Naive thymus-derived CD8-positive, alpha-beta T cell (primary cell): ENCODE measurements at places on chromosomes 7 and 10.

GRCh38 chr7:121195874-121196273 is 132.9 kb upstream of the WNT16 start:
- no peak for DNase-seq

GRCh38 chr7:86978808-86979506 is 80.5 kb downstream of the ELAPOR2 start:
- DNase-seq: no peak

GRCh38 chr10:132776821-132777220 is 9.1 kb downstream of the NKX6-2 start:
- DNase-seq: no peak

- DNase-seq: no peak
Observed at GRCh38 chr7:38736138-38736537, 105.0 kb upstream of the AMPH start.

- DNase-seq: no peak
Observed at GRCh38 chr7:129480674-129481363, 21.5 kb upstream of the SMKR1 start.

DNA sequence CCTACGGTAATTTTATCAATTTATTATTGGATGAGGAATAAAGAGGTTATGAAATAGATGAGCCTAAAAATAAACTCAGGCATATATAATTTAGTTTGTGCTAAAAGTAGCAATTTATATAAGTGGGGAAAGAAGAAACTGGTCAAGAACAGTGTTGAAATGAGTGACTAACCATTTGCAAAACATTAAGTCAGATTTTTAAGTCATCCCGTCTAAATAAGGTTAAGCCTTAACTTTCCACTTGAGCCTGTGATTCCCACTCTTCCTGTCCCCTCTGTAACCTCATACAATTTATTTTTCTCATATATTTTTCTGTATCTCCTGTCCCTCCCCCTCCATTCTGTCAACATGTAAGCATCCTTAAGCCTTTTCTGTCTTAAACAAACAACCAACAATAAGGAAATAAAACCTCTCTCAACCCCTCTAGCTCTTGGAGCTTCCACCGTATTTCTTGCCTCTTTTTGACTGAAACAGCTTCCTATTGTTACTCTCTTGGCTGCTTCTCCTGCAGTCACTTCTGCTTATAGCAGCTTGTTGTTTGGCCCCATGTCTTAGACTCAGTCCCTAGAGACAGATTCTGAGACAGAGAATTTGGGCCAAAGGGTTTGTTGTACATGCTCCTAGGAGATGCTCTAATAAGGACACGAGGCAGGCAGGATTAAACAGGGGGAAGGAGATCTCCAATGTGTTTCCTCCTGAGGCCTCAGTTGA is 109.7 kb downstream of the GNAI1 start:
- no peak for DNase-seq

DNA sequence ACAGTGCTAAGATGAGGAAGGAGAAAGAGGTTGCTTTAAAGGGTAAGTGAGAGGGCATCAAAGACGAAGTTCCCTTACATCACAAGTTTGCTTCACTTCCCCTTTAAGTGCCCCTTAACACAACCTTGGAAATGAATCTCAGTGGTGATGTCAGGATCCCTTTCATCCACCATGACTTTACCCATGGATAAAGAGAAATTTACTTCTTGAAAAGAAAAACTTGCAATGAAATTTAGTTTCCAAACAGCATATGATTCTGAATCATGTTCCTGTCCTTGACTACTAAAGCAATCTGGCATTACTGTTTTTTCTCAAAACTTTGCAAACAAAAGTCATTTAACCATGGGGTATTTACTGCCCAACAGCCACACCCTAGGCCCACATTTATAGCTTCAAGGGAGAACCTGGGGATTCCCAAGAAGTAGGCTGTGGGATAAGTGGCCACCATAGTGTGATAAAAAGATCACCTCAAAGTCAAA is 135.9 kb downstream of the ITGB8 start:
- no peak for DNase-seq

- no peak for DNase-seq
Observed at GRCh38 chr7:85554236-85555178, 367.7 kb upstream of the SEMA3D start.

DNA sequence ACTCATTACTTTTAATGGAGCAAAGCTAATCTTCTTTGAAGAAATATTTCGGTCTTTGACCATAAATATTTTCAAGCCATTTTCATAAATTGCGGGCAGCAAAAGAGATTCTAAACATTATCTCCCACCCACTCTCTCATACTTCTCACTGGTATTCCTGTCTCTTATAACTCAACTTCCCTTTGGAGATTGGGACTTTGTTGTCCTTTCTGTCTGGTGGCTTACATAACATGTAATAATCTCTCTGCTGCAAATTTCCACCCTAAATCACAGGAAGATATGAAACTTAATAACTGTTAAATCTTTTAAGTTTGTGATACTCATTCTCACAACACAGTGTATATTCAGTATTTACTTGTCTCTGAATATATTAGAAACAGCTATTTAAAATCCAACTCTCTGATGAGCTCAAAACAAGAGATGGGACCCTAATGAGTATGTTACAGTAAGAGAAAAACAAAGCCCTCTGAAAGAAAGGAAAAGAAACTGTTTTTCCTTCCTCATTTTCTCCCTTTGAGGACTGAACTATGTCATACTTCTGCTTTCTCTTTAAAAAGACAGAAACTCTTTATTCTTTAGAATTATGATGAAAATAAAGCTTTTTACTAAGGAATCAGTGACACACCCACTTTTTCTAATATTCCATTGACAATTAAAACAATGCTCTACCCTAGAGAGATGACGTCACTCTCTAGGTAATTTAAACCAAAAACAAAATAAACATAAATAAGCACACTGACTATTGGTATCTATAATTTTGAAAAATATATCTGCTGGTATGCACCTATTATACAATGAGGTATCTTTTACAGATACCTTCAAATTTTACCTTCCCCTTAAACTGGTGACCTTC is 14.7 kb downstream of the CALCR start:
- no peak for DNase-seq

DNA sequence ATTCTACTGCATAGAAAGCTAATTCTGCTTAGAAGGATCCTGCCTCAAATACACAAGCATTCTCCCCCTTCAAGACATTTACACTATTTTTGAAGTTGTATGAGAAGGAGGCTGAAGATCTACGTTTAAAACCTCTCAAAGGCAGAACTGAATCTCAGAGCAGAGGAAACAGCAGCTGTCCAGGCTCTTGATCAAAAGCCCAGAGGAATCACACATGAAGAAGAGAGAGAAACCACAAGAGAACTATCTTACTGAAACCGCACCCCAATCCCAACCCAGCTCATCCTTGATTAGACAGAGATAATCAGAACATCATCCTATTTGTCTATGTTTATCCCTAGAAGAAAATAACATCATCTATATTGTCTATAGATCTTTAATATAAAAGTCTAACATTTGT is 2.2 kb upstream of the DNAJC1 start:
- no peak for DNase-seq

DNA sequence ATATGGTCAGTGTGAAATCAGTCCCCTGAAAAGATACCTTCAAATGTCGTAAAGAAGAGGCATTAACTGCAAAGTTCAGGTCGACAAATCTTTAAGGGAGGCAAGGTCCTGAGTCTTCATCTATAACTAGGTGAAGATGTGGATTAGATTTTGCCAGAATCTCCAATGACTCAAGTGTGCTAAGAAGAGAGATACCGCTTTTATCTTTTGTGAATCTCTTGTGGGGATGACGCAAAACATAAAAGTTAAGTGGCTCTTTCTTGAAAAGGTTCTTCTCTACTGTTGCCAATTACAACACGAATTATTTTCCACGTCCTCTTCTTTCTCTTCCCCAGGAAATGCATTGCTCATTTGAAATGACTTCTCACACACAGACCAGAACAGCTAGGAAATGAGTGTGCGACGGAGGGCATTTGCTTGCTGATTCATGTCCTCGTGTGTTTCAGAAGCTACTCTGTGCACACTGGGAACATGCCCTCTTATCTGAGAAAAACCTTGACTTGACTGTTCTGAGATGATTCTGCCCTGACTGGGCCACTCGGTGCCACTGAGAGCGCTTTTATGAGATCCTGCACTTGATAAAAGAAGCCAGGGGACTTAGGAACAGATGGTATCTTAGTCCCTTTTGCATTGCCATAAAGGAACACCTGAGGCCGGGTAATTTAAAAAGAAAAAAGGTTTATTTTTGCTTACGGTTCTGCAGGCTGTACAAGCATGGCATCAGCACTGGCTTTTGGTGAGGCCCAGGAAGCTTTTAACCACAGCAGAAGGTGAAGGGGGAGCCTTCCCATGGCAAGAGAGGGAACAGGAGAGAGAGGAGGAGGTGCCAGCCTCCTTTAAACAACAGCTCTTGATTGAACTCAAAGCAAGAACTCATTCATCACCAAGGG is 169.5 kb upstream of the PFKP start:
- DNase-seq: no peak

- DNase-seq: peak; percentile 22
Observed at GRCh38 chr7:24980534-24981170, 674 bp upstream of the OSBPL3 start.

DNA sequence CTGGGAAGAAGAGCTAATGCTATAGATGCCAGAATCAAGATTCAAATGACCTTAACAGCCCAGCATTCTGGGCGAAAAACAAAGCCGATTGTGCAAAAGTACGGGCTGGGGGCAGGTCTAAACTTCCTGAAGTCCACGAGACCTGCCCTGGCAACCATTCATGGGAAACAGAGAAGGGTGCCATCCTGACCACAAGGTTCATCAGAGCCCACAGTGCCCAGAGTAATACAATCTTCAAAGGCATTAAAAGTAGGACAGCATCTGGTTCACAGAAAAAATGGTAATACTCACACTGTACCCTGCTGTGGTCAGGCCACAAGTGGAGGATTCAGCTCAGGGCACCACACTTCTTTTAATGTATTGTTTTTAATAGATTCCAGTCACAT is 36.1 kb downstream of the SORBS1 start:
- no peak for DNase-seq

- no peak for DNase-seq
Observed at GRCh38 chr7:8908889-8909288, 475.5 kb downstream of the NXPH1 start.

DNA sequence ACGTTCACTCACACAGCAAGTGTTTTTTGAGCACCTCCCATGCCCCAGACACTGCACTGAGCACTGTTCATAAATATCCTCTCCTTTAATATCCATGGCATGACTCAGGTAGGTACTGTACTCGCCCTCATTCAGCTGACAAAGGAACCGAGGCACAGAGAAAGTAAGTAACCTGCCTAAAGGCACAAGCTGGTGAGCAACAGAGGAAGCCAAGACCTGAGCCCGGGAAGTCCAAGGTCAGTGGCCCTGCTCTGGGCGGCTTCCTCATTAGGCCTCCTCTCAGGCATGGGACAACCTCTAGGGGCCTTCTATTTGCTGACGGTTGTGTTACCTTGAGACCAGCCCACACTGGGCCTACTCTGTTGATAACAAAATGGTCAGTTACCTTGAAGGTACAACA is 45.1 kb upstream of the EZH2 start:
- DNase-seq: no peak

GRCh38 chr7:156545979-156546378 is 94.6 kb upstream of the RNF32 start:
- DNase-seq: no peak

DNA sequence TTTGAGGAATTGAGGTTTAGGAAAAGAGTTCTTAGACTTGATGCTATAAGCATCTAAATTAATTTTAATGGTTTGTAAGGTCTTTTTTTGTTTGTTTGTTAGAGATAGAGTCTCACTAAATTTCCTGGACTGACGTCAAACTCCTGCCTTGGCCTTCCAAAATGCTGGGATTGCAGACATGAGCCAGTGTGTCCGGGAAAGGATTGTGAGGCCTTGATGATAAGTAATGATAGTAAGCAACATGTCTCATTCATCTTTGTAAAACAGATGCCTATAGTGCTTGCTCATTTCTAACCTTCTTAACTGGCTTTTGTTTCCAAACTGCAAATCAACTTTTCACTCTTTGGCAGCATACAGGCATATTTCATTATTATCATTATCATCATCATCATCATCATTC is 176.0 kb upstream of the KCND2 start:
- no peak for DNase-seq

- DNase-seq: no peak
Observed at GRCh38 chr10:75079436-75080083, 31.9 kb upstream of the SAMD8 start.

GRCh38 chr10:103517234-103518085 is 24.0 kb downstream of the NEURL1 start:
- DNase-seq: no peak
